ENCODE measurements at places on chromosomes 2 and 18.

DNA sequence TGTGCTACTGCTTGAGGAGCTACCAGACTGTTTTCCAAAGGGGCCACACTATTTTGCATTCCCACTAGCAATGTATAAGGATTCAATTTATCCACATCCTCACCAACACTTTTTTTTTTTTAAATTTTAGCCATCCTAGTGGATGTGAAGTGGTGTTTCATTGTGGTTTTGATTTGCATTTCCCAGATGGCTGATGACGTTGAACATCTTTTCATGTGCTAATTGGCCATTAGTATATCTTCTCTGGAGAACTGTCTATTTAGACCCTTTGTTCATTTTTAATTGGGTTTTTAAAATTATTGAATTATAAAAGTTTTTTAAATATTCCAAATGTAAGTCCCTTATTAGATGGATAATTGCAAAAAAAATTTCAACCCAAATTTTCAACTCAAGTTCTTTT is 121.1 kb downstream of the MAPK4 start:
- no peak for DNase-seq

DNA sequence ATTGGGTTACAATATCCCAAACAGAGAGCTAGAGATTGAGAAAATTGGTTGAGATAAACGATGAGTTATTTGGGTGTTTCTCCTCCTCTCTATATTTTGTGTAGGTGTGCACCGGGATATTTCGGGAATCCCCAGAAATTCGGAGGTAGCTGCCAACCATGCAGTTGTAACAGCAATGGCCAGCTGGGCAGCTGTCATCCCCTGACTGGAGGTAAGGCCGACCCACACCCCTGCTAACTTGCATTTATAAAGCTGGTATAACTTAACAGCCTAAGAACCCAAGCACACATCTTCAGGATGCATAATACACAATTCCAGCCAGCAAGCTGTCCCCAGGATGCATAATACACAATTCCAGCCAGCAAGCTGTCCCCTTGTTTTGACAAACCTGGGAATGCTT is 124.6 kb upstream of the TTC39C start:
- no peak for DNase-seq

- DNase-seq: no peak
Measured at GRCh38 chr2:189943009-189943408, 119.5 kb downstream of the MSTN start.

GRCh38 chr2:237154884-237155851 is 69.5 kb downstream of the COPS8 start:
- no peak for DNase-seq

- no peak for DNase-seq
Measured at GRCh38 chr18:47187721-47188120, 11.6 kb upstream of the IER3IP1 start.

GRCh38 chr18:42067518-42067917 is 112.5 kb downstream of the PIK3C3 start:
- no peak for DNase-seq

DNA sequence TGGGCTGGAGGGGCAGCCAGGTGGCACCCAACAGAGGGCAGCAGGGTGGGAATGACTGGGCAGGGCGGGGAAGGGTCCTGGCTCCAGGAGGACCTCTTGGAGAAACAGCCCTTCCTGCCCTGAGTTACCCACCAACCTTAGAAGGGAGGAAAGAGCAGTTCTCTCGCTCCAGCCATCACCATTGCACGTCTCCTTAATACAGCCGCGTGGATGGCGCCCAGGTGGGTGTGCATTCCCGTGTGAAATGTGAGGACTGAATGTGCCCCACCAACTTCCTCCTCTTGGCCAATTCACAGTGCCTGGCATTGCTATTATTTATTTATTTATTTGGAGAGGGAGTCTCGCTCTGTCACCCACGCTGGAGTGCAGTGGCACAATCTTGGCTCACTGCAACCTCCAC is 107.0 kb downstream of the SMIM21 start:
- no peak for DNase-seq

- no peak for DNase-seq
Measured at GRCh38 chr2:207352978-207353671, 176.6 kb upstream of the CREB1 start.

DNA sequence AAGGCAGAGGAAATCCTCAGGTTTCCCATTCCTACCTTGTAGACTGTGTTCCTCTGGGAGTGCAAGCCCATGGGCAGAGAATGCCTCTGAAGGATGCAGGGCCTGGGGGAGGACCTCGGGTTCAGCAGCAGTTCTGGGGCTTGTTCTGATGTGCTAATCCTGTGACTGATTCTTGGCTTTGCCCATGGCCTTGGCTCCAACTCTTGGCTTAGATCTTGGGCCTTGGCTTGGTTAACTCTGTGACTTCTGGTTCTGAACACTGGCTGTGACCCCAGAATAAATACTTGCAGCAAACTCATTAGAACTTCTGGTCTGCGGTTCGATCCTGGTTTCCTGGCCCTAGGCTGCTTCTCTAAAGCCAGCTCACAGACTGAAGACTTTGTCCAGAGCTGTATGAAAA is 366.9 kb upstream of the ZEB2 start:
- no peak for DNase-seq

- no peak for DNase-seq
Measured at GRCh38 chr2:106566050-106566449, 78.9 kb downstream of the CD8B2 start.

- DNase-seq: no peak
Measured at GRCh38 chr2:122528061-122528460, 772.6 kb downstream of the TSN start.

- DNase-seq: no peak
Measured at GRCh38 chr18:49170925-49171505, 220.2 kb upstream of the SMAD7 start.

GRCh38 chr2:238870261-238870660 is 22.4 kb downstream of the TWIST2 start:
- no peak for DNase-seq

DNA sequence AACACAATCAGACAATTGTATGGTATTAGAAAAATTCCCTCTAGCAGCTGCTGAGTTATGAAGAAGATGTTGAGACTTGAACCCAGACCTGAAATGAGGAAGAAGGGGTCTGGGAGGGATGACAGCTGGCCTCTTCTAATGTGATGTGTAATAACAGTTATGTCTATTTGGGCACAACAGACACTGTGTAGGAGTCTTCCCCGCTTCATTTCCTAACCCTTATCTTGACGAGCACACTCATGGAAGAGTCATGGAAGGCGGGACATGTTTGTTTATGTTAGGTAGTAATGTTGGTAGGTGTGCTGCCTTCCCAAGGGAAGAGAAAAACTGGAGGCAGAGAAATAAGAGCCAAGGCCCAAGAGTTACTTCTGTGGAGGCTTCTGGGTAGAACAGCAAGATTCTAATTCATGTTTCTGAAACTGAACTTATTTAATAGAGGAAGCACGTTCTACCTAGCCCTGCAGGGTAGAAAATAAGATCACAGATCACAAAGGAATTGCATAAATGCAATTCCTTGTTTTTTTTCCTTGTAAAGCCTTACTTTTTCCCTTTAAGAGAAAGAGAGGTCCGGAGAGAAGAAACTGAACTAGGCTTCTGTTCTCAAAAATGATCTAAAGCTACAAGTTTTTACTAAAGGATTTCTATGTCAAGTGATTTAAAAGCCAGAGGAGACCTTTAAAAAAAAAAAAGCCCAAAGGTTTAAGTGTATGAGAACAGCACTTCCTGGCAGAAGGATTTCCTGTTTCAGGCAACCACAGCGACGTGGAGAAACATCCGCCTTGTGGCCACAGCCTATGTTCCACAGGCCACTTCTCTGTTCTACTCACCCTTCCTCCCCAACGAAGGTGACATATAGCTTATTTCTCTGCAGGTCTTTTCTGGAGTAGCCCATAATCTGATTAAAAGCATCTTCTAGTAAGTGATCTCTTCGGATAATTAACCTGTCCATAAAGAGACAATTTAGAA is 68.5 kb upstream of the STK17B start:
- DNase-seq: no peak

- DNase-seq: no peak
Measured at GRCh38 chr2:26737221-26737620, 26.9 kb upstream of the SLC35F6 start.

DNA sequence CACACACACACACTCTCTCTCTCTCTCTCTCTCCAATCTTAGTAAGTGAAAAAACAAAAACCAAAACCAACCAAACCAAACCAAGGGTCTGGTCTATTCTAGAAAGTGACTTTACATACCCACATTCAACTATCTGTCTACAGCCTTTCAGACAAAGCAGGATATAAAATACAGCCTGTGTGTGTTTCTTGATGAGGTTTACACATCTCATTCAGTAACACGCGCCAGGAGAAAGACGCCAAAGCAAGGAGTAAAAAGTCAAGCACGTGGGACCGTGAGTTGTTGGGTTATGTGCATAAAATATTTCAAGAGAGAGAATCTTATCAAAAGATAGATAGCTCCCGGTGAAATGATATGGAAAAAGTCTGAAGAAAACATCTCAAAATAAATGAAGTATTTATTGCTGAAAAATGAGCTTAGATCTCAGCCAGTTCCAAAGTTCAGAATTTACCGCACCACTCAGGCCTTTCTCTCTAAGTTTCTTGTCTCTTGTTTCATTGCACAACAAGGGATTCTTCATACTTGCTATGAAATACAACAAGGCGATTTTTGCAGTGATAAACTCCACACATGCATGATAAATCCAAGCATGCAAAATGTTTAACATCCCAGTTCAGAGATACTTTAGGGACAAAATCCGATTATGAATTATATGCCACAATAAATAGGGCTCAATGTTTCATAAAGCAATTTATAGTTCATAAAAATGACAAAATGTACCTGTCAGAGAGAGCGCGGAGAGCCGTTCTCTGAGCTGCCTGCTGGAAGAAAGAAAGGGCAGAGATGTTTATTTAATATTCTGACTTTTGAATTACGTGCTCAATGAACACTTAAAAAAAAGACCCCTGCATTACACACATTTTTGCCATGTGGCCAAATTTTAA is 159.3 kb upstream of the REV1 start:
- no peak for DNase-seq

DNA sequence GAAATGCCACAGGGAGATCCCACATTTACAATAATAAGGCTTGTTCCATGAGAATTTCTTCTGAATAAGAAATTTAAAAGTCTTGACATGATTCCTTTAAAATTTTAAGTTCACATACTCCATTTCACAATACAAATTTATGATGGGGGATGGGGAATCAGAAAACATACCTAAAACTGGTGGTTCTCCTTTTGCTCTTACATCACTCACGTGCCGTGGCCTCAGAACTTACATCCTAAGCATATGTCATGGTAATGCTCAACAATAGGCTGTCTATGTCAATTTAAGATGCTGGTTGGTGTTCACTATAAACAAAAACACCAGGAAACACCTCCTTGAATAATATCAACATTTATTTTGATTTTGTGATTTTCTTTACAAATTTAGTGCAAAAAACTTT is 12.8 kb downstream of the UPP2 start:
- no peak for DNase-seq

- no peak for DNase-seq
Measured at GRCh38 chr2:60515721-60516226, 37.7 kb downstream of the BCL11A start.

GRCh38 chr2:46495231-46496030 is 16.1 kb downstream of the TMEM247 start:
- DNase-seq: no peak

- DNase-seq: no peak
Measured at GRCh38 chr2:204705243-204705932, 160.1 kb downstream of the PARD3B start.

DNA sequence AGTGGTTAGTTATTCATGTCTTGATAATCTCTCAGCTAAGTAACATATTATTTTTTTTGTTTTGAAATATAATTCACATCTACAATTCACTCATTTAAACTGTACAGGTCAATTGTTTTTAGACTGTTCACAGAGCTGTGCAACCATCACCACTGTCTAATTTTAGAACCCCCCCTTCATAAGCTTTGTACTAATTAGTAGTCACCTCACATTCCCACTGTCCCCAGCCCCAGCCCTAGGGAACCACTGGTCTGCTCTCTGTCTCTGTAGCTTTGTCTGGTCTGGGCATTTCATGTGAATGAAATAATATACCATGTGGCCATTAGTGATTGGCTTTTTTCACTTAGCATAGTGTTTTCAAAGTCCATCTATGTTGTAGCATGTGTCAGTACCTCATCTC is 55.3 kb downstream of the LCLAT1 start:
- DNase-seq: no peak

DNA sequence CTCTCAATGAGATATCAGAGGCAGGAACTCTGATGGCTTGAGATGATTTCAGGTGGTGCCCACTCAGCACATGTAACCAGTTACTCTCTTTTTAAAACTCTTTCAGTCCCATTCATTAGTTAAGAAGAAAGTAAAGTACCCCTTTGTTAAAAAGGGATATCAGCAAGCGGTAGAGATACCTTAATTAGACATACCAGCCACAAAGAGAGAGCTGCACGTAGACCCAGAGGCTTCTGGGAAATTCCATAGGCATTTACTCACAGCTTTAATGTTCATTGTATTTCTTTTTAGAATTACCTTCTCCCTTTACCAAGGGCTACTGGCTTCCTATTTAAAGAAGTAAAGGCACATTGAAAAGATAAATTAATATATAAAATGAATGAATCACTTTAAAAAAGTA is 63.3 kb downstream of the LYPD6B start:
- DNase-seq: no peak

GRCh38 chr2:127637236-127637630 is 8.7 kb upstream of the GPR17 start:
- no peak for DNase-seq

GRCh38 chr2:126664234-126664633 is 8.3 kb downstream of the GYPC start:
- no peak for DNase-seq

GRCh38 chr2:113216321-113216720 is 42.5 kb downstream of the PSD4 start:
- DNase-seq: no peak

- DNase-seq: no peak
Measured at GRCh38 chr2:216202626-216203250, 93.6 kb downstream of the XRCC5 start.

DNA sequence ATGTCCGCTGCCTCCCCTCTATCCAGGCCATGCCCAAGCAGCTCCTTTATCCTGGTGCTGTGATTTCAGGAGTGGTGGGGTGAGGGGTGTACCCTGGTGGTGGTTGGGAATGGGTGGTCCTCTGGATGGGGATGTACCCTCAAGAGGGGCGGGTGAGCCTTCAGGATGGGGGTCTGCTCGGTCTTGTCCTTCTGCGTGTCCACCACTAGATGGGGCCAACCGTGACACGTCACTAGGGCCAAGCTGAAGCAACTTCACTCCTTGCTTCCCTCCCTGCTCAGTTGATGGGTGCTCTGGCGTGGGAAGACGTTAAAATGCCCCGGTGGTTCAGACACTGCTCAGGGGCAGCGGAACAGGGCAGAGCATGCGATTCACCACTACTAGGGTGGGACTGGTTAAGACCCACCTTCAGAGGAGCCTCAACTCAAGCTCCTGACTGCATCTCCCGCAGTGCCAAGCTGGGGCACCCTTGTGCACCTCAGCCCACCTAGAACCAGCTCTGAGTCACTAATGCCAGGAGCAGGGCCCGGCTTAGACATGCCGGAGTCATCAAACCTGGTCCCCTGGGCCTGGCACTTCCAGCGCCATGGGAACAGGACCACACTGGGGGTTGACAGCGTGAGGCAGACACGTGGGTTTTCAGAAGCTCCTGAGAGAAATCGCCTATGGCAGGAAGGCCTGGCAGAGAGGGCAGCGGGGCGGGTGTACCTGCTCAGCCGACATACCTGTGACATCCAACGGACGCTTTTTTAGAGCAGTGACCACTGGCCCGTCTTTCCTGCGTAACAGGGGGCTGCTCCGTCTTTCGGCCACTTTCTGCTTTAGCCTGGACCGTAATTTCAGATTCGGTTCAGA is 256.7 kb downstream of the HDAC4 start:
- DNase-seq: peak; percentile 13

Data from NCI-H2081 (cell line).